ENCODE measurements at places on chromosomes 5 and 9. TPM values are rescaled to one million over a fixed set of nuclear protein-coding genes. Genes with fewer than 3 reads are reported as not detected.

CDKN2B-AS1 gene
- not detected for total RNA-seq

NPR2 gene
- total RNA-seq, result 5.5 TPM

NTRK2 gene
- 0.02 TPM for total RNA-seq

CCDC69 gene
- 18.5 TPM for total RNA-seq

SPOUT1 gene
- total RNA-seq, result 72.9 TPM

HSPA9 gene
- total RNA-seq, result 472 TPM

SLC28A3 gene
- total RNA-seq, result 0.32 TPM

DIPK1B gene
- 0.10 TPM for total RNA-seq

HABP4 gene
- total RNA-seq, result 7.3 TPM

GRCh38 chr5:137901011-137901817, 12.0 kb downstream of the PKD2L2 start:
- H3K27me3 ChIP-seq, result peaks cover 4% of the 10 kb centered on the region
- H3K4me3 ChIP-seq, result no peak overlapping the region
- DNase-seq, result no peak
- no peaks in the 10 kb centered on the region for H3K4me1 ChIP-seq
- H3K27ac ChIP-seq, result no peak overlapping the region
- H3K36me3 ChIP-seq, result no peaks in the 10 kb centered on the region

DNA sequence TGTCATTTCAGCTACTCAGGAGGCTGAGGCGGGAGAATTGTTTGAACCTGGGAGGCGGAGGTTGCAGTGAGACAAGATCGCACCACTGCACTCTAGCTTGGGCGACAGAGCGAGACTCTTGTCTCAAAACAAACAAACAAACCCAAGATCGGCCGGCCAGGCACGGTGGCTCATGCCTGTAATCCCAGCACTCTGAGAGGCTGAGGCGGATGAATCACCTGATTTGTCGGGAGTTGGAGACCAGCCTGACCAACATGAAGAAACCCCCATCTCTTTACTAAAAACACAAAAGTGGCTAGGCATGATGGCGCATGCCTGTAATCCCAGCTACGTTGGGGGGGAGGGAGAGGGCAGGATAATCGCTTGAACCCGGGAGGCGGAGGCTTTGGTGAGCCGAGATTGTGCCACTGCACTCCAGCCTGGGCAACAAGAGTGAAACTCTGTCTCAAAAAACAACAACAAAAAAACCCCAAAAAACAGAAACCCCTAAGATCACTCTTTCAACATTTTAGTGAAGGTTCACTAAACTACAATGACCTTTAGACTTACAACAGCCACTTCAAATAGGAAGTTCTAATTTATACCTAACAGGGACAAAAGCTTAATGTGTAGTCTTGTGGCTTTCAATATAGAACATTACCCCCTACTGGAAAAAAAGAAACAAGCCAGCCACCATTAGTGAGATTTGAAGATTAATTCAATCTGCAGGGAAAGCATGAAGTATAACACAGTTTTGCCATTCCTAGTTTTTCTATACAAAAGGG, 7.0 kb downstream of the HSPA9 start:
- no peaks in the 10 kb centered on the region for H3K27me3 ChIP-seq
- H3K4me3 ChIP-seq, result no peak overlapping the region
- H3K4me1 ChIP-seq, result peaks cover 83% of the 10 kb centered on the region
- H3K36me3 ChIP-seq, result peaks cover 77% of the 10 kb centered on the region
- peak overlapping the region; percentile 75 for H3K27ac ChIP-seq
- DNase-seq, result no peak

DNA sequence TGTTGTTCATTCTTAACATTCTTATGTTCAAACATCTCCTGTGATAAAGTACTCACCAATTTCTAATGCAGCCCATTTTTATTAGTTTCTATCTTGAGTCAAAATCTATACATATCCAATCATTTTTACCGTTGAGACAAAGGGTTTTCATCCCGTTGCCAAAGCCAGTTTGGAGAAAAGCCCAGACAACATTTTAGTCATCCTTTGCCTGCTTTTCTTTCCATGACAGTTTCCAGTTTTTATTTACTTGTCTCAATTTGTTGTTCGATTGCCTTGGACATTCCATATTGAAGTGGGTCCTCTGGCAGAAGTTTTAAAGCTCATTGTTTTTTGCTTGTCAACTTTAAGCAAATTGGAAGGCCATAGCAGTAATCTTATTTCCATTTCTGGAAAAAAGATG, 123.9 kb downstream of the RAB3C start:
- no peaks in the 10 kb centered on the region for H3K4me1 ChIP-seq
- peaks cover 8% of the 10 kb centered on the region for H3K27me3 ChIP-seq
- H3K4me3 ChIP-seq, result no peak overlapping the region
- no peak for DNase-seq
- H3K27ac ChIP-seq, result no peak overlapping the region

DNA sequence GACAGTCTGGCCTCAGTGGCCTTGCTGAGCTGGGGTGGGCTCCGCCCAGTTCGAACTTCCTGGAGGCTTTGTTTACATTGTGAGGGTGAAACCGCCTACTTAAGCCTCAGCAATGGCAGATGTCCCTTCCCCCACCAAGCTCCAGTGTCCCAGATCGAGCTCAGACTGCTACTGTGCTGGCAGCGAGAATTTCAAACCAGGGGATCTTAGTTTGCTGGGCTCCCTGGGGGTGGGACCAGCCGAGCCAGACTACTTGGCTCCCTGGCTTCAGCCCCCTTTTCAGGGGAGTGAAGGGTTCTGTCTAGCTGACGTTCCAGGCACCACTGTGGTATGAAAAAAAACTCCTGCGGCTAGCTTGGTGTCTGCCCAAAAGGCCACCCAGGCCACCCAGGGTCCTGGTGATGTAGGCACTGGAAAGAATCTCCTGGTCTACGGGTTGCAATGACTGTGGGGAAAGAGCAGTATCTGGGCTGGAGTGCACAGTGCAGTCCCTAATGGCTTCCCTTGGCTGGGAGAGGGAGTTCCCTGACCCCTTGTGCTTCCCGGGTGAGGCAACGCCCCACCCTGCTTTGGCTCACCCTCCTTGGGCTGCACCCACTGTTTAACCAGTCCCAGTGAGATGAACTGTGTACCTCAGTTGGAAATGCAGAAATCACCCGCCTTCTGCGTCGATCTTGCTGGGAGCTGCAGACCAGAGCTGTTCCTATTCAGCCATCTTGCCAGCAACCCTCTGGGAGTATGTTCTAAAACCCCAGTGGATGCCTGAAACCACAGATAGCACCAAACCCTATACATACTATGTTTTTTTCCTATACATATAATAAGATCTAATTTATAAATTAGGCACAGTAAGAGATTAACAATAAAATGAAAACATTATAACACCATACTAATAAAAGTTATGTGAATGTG, 95.5 kb downstream of the TMEM161B start:
- no peak for DNase-seq
- H3K27me3 ChIP-seq, result peaks cover 38% of the 10 kb centered on the region
- no peaks in the 10 kb centered on the region for H3K4me1 ChIP-seq
- no peak overlapping the region for H3K27ac ChIP-seq

- no peak overlapping the region for H3K27ac ChIP-seq
- H3K27me3 ChIP-seq, result peaks cover 2% of the 10 kb centered on the region
- H3K4me3 ChIP-seq, result no peak overlapping the region
Observed at GRCh38 chr5:14577079-14577725, 4.4 kb upstream of the OTULINL start.

GRCh38 chr5:57082441-57083067, 91.3 kb upstream of the GPBP1 start:
- no peaks in the 10 kb centered on the region for H3K36me3 ChIP-seq
- H3K27ac ChIP-seq, result no peak overlapping the region
- H3K27me3 ChIP-seq, result no peaks in the 10 kb centered on the region

DNA sequence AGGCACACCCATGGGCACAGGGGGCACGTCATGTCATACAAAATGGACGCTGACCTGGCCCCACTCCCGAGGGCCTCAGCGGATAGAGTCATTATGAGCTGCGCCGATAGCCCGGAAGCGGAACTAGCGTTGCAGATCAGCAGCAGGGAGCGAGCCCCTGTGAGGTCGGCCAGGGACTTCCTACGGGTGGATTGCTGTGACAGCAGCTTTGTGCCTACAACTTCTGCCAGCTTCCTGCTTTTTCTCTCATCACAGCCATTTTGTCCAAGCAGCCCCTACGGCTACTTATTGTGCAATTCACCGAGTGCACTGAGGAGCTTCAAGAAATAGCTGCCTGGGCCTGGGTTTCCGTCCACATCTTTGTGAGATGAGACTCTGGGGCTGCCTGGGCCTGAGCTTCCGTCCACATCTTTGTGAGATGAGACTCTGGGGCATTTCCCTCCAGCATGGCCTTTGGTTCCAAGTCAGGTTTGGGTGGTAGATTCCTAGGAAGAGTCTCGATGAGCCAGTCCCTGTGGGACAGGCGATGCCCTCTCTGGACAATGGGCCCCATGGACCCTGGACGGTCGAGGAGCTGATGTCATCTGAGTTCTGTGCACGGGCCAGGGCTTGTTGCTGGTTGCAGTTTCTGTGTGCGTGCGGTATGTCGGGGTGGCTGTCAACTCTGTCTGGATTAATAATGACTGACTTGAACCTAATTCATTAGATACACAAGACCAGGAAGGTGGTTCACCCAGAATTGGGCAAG, 67.0 kb upstream of the GNE start:
- peak overlapping the region; percentile 46 for H3K27ac ChIP-seq
- no peaks in the 10 kb centered on the region for H3K36me3 ChIP-seq
- peaks cover 2% of the 10 kb centered on the region for H3K4me1 ChIP-seq
- DNase-seq, result no peak

DNA sequence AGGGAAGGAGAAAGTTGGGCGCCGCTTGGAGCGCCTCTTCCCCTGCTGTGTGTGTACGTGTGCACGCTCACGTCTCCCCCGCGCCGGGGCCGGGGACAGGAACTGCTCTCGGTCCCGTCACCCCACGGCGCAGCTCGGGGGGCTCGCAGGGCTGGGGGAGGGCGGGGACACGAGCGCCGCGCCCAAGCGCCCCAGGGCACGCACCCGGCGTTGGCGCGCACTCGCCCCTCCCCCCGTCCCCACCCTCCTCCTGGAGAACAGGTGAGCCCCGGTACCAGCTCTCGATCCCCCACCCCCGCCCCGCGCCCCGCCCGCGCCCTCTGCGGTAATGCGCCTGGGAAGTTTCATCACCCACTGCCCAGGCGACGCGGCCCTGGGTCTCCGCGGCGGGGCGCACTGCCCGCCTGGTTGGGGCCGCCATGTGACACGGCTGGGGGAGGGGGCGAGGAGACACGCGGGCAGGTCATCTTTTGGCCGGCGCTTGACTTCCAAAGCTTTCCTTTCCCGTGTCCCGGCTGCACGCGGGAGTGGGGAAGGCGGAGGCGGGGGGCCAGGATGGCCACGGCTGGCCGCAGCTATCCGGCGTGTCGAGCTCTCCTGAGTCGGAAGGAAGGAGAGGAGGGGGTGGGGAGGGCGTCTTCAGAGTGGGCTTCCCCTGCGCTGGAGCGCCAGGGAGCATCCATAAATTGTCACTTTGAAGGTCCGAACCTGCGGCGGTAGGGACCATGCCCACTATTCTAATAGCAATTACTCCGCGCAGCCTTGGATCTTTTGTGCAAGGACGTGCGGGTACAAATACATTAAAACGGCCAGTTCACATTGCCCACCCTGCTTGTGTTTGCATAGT, 1.5 kb upstream of the STC2 start:
- peak; percentile 84 for DNase-seq
- peak overlapping the region; percentile 87 for H3K27ac ChIP-seq
- peaks cover 32% of the 10 kb centered on the region for H3K4me1 ChIP-seq
- peaks cover 49% of the 10 kb centered on the region for H3K27me3 ChIP-seq
- peak overlapping the region; percentile 90 for H3K4me3 ChIP-seq

GRCh38 chr9:79664375-79664831, 92.6 kb downstream of the TLE4 start:
- H3K36me3 ChIP-seq, result peaks cover 3% of the 10 kb centered on the region
- H3K4me1 ChIP-seq, result peaks cover 19% of the 10 kb centered on the region
- no peaks in the 10 kb centered on the region for H3K27me3 ChIP-seq
- DNase-seq, result no peak
- H3K4me3 ChIP-seq, result no peak overlapping the region

- no peak overlapping the region for H3K4me3 ChIP-seq
- H3K27ac ChIP-seq, result no peak overlapping the region
- H3K4me1 ChIP-seq, result peaks cover 5% of the 10 kb centered on the region
Observed at GRCh38 chr9:88593537-88594185, 58.7 kb downstream of the NXNL2 start.

GRCh38 chr5:107469485-107470294, 201.0 kb downstream of the EFNA5 start:
- H3K27me3 ChIP-seq, result peaks cover 7% of the 10 kb centered on the region
- H3K4me1 ChIP-seq, result no peaks in the 10 kb centered on the region
- no peak for DNase-seq
- H3K27ac ChIP-seq, result no peak overlapping the region

DNA sequence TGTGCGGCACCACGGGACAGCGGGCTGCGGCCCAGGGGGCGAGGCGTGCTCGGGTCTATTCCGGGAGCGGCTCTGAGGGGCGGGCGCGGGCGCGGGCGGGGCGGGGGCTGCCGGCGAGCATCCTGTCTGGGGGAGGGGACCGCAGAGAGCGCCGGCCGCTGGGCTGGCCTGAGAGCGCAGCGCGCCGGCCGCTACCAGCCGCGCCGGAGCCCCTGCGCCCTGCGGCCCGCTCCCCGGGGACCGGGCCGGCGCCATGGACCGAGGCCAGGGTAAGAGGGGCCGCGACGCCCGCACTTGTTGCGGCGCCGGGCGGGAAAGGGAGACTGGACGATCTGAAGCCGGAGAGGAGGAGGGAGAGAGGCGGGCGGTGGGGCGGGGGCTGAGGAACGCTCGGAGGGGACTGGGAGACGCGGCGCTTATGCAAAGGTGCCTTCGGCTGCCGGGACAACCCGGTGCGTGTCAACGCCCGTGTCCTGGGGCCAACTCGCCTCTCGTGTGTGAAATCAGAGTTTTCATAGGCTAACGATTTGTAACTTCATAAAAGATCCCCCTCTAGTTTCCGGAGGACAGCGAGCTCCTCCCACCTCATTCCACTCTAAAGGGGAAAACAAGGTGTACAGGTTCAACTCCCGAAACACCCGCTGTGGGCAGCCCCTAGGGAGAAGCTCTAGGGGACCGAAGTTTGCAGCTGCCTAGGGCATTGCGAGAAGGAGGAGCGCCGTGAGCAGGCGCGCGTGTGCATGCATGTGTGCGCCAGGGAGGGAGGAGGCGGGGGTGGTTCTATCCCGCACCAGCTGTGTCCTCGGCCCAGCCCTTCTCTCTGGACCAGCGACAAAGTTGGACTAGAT, at the start of gene AFAP1L1:
Gene AFAP1L1 (plus strand): TSS at position 144 of the 848 bp plus-strand sequence. CDS start 110 bp downstream, at position 254.
- peak; percentile 35 for DNase-seq
- H3K4me3 ChIP-seq, result peak within 1 kb of the TSS; percentile 81
- H3K27ac ChIP-seq, result no peak within 1 kb of the TSS

DNA sequence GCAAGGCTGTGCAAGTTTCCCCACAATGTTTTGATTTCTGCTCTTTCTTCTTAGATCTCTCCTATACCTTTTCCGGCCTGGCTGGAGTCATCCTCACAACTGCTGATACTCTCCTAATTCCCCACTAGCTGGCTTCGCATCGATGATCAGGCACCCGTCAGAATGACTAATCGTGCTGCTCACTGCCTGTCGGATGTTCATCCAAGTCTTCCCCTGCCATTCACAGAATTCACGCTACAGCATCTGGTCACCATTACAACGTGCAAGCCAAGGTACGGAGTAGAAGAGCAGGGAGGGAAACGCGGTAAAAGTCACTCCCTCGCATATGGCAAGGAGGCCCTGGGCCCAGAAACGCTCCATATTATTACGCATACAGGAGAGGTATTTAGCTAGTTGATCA, 35.1 kb downstream of the CDH10 start:
- H3K4me3 ChIP-seq, result no peak overlapping the region
- DNase-seq, result no peak
- no peak overlapping the region for H3K27ac ChIP-seq
- no peaks in the 10 kb centered on the region for H3K36me3 ChIP-seq
- H3K27me3 ChIP-seq, result no peaks in the 10 kb centered on the region
